ENCODE measurements at places on chromosomes 7 and 10.

DNA sequence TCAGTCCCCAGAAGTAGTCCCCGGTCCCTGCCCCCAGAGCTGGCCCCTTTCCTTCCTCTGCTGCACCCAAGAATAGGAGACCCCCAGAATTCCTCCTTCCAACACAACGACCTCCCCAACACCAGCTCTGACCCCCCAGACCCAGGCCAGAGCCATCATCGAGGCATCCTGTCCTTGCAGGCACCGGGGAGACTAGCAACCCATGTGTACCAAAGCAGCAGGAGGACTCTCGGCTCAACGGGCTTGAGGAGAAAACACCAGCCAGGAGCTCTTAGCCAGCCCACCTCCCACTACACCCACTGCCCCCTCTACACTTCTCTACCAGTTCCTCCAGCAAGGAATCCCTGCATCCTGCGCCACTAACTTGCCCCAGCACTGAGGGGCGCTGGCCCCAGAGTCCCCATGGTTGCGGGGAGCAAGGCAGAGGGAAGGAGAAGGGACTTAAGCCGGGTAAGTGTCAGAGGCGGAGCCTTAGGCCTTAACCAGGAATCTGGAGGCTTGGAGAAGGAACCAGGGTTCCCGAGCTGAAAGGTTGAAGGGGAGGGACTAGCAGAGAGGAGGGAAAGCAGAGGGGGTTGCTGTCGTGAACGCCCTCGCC lies 3.9 kb downstream of the GRID1 start:
- DNase-seq, result no peak

GRCh38 chr10:52410916-52411315 lies 96.8 kb downstream of the DKK1 start:
- DNase-seq, result no peak

- DNase-seq, result no peak
Measured at GRCh38 chr10:112700215-112700671, 249.8 kb upstream of the TCF7L2 start.

DNA sequence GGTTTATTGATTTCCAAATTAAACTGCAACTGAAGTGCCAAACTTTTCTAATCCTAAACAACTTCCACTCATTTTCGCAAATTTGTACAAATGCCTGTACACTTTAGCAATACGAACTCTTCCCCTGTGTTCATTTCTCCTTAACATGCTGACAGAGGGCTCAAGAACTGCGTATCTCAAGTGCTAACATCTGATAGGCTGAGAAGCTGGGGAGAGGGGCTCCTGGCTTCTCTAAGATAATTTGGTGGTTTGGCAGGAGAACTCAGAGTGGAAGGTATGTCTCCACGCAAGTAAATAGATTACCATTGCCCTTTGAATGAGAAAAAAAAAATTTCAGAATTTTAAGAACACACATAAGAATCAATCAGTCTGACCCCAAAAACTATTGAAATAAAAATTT lies 53.3 kb upstream of the ANLN start:
- no peak for DNase-seq

DNA sequence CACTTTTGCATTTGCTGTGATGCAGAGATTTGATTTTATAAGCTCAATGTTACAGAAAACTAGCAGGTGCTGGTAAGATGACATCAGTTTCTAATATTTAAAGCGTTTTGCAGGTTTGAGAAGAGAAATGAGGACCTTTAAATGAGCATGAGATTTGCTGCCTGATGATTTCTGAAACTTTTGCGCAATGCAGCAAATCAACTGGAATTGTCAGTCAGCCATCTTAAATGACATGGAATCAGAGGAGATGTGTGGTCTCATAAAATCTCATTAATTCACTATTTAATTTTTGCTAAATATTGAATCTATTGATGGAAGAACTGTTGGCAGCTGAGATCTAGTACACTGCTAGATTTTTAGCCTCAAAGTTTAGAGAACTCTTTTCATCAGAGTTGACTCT lies 3.9 kb downstream of the RBM17 start:
- no peak for DNase-seq

- no peak for DNase-seq
Measured at GRCh38 chr7:157037635-157038034, 27.2 kb upstream of the MNX1 start.

DNA sequence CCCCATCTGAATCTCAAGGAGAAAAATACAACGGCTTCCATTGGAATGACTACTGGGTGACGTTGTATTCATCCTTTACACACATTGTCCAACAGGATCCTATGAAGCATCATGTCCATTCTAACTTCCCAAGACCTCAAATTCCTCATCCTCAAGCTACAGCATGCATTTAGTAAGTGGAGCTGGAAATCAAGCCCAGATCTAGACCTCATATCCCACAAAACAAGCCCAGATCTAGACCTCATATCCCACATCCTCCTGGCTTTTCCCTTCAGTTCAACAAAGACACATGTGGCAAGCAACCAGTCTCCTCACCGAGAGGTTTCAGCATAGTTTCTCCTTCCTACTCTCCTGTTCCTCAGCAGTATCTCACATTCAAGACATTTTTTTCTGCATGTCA lies 12.2 kb downstream of the IGF2BP3 start:
- DNase-seq, result no peak

GRCh38 chr7:154844499-154844898 lies 158.4 kb downstream of the PAXIP1 start:
- DNase-seq, result no peak

DNA sequence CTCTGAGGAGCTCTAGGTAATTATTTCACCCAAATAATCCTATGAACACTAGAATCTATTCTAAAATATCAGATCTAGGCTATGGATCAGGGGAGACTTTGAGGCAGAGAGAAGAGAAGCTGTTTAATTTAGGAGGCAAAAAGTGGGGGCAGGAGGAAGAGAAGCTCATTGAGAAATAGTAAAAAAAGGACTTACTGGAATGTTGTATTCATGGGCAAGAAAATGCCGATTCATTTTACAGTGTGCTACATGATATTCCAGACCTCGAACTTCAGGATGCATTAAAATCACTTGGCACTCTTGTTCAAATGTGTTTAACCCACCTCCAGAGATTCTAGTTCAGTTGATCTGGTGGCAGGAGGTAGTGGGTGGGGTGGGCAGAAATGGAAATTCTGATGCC lies 109.5 kb upstream of the ITGB1 start:
- no peak for DNase-seq

DNA sequence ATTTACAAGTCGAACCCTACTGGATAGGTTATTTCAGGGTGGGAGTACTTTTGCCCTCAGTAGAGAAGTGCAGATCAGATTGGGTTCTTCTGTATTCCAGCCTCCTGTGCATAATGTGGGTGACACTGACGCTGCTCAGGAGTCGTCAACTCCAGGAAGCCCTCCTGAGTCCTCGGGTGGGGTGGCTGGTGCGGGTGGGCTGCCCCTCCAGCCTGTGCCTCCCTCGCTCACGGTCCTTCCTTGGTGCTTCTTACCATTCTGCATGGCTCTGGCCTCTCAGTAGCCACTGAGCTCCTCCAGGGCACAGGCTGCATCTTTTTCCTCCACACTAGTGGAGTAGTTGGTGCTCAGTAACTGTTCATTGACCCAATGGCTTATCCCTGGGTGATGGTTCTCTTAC lies 4.3 kb downstream of the CDH23 start:
- no peak for DNase-seq

DNA sequence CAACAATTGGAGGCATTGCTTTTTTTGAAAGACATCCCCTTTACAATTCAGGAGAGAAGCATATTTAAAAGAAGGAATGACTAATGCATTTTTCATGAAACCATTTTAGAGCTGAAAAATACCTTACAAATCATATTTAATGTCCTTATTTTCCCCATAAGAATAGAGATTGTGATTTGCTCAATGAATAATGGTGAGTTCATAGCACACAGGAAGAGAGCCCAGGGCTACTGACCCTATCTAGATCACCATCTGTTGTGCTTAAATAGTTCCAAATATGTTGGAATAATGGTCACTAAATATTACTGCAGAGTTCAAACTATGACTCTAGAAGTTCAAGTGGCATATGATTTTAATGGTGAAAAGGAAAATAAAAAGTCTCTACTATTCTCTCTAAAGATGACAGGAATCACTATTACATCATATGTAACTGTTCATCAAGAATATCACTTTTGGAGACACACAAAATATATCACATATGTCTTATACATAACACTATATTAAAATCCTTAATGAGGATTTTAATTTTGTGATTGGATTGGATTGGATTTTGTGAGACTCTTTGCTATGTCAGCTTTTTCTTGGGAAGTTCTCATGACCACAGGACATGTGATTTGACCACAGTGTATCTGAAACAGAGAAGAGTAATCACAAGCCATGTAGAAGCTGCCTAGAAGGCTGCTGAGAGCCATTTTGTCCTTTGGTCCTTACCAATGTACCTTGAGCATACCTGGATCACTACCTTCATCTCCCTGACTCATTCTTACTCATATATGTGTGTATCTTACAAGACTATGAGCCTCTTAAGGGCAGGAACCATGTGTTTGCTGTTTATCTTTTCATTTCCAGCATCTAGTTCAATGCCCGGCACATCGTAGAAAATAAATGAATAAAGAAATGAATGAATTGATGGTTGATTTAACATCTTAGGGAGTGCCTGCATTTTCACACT lies 26.4 kb downstream of the SLC16A9 start:
- DNase-seq, result no peak

Measured in activated CD4-positive, alpha-beta T cell treated with anti-CD3 and anti-CD28 coated beads for 4 hours (primary cell).